Stimulated activated CD4-positive, alpha-beta T cell treated with anti-CD3 and anti-CD28 coated beads, Interleukin-1b, Interleukin-23, amount 100 ng/mL, for 48 hours (primary cell): ENCODE measurements at places on chromosomes 7 and 10.
A peak's percentile ranks its signal among the peaks of the same experiment; 100 is the strongest.

DNA sequence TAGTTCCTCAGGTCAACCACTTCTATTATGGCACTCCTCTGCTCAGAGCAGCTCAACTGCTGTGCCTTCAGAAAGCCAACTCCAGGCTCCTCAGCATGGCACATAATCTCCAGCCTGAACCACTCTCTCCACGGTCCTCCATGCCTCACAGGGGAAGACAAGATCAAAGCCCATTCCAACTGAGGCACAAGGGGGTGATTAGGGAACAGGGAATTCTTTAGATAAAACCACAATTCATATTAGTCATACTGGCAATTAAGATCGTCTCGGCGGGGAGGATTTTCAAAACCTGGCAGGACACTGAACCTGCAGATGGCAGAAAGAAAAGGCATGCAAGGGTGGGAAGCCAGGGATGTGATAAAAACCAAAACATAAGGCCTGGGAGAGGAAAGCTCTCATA, 361.6 kb downstream of the FGFR2 start:
- DNase-seq = no peak

GRCh38 chr10:30459283-30459682, 25.3 kb downstream of the MAP3K8 start:
- DNase-seq = no peak

- DNase-seq = no peak
These were observed 137.8 kb upstream of the FAM20C start for GRCh38 chr7:54615-55014.

GRCh38 chr7:2022021-2022409, 210.7 kb downstream of the MAD1L1 start:
- DNase-seq = no peak

DNA sequence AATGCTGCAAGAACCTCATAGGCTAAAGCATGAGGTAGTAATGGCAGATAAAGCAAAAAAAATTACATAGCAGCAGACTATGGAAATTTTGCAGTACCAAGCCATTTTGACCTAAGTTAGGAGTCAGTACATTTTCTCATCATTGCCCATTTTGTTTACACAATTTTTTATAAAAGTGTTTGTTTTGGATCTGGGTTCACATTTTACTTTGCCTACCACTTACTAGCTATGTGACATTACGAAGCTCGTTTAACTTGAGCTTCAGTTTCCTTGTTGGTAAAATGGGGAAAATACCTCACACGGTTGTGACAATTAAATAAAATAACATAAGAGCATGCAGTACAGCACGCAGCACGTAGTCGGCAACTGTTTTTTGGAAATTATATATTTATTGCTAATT, 99.6 kb downstream of the ADD3 start:
- no peak for DNase-seq

- no peak for DNase-seq
These were observed 765.8 kb upstream of the POM121L12 start for GRCh38 chr7:52269669-52270068.

GRCh38 chr10:113454341-113455061, 98.4 kb upstream of the HABP2 start:
- DNase-seq = peak; percentile 6

DNA sequence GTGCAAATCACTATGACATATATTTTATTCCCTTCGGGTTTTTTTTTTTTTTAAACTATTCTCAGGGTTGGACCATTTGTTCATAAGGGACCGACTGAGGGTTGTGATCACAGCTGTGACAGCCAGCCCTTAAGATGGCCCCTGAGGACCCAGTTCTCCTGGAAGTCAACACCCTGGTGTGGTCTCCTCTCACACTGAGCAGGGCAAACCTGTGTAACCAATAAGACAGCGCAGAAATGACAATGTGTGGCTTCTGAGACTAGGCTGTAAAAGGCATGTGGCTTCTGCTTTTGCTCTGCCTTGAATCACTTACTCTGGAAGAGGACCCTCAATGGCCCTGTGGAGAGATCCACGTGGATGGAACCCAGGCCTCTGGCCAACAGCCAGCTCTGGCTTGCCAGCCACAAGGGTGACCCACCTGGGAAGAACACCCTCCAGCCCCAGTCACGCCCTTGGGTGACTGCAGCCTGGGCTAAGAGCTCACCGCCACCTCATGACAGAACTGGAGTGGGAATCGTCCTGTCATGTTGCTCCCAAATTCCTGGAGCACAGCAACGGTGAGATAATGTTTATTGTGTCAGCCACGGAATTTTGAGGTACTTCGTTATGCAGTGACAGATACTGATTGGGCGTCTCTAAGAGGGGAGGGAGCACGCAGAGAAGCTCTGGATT, 127.1 kb downstream of the CLEC2L start:
- DNase-seq = no peak

- DNase-seq = peak; percentile 36
These were observed 94.7 kb upstream of the ZMIZ1 start for GRCh38 chr10:78973901-78974616.

- DNase-seq = no peak
These were observed 56.8 kb downstream of the CHCHD3 start for GRCh38 chr7:133025056-133025455.

- no peak for DNase-seq
These were observed 100.7 kb downstream of the SEMA3E start for GRCh38 chr7:83548250-83548649.

- DNase-seq = peak; percentile 19
These were observed 863 bp downstream of the CCNY start for GRCh38 chr10:35336921-35337823.

DNA sequence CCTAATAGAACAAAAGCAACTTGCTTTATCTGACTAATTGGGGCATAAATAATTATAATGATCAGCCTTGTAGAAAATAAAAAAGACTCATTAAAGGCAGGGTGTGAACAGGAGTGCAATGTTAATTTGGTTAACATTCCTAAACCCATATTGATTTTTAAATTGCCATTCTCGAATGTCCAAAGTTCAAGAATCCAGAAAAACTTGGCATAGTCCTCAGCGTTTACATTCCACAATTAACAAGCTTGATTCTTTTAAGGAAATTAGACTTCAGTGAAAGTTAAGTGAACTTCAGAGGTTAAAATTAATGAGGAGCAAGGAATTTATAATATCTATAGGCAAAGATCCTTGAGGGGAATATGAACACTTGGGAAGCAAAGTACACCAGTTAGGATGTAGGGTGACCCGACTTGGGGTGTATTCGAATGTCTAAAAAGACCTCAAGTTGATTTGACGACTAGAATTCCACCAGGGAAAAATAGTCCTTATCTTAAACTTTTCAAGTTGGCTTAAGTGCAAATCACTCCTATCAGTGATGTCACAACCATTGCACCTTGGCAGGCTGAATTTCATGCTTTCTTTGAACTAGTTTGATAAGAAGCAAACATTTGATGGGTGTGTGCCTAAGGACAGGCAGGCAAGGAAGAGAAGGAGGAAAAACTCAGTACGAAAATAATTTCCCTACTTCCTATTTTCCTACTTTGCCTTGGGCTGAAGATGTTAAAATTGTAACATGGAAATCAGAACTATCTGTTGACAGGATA, 830.4 kb upstream of the COBL start:
- DNase-seq = no peak

DNA sequence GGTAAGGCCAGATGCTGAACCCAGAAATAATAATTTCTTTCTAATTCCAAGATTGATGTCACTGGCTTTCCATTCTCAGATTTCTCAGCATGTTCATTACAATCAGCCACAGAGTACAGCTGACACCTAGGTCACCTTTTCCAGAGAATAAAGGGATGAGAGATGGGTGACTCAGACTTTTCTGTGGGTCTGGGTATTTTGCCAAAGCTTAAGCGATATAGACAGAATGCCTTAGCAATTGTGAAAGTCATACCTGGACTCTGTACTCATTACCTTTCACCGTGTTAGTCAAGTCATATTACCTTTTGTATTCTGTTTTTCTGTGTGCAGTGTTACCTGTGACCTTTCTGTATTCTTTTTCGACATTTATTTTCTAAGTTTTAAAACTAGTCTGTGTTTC, 10.6 kb upstream of the PRTFDC1 start:
- DNase-seq = peak; percentile 14

- DNase-seq = no peak
These were observed 45.6 kb upstream of the PDE1C start for GRCh38 chr7:32115831-32116230.

DNA sequence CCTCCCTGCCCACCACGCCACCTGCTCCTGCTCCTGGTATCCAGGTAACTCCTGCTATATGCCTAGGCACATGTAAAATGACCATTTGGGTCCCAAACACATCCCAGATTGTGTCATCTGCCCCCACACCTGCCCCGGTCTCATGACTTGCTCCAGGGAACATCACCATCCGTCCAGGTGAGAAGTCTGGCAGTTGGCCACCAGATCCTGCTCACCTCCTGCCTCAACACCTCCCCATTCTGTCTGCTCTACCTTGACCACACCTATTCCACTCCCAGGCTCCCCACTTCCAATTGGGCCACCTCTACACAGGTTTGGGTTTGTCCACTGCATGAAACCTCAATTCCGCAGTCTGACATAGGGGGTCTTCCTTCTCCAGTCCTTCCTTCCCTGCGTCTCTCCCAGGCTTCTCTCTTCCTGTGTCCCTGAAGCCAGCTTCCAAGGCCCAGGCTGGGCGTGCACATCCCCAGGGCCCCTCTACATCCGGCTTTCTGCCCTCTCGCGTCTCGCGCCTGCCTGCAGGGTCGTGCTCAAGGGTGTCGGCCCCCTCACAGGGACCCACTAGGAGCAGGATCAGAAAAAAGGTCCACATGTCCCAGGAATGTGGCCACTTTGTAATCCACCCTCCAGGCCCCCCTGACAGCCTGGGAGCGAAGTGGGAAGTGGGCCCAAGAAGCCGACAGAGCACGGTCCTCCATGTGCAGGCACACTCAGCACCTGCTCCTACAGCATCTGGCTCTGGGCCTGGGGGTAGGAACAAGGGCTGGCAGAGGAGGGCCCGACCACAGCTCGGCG, 49.3 kb upstream of the DAGLB start:
- no peak for DNase-seq

DNA sequence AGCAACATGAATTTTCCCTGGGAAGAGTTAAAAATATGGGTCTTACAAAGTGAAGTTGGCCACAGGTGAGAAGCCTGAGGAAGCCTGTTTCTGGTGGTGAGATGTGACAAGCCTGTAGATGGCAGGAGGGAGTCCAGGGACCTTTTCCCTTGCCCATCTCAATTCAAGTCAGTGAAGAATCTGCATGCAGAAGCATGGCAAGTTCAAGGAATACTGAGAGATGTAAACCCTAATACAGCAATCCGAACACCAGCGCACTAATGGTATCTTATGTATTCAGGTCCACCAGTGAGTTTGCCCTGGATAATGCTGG, 73.6 kb downstream of the RHOBTB1 start:
- DNase-seq = no peak

DNA sequence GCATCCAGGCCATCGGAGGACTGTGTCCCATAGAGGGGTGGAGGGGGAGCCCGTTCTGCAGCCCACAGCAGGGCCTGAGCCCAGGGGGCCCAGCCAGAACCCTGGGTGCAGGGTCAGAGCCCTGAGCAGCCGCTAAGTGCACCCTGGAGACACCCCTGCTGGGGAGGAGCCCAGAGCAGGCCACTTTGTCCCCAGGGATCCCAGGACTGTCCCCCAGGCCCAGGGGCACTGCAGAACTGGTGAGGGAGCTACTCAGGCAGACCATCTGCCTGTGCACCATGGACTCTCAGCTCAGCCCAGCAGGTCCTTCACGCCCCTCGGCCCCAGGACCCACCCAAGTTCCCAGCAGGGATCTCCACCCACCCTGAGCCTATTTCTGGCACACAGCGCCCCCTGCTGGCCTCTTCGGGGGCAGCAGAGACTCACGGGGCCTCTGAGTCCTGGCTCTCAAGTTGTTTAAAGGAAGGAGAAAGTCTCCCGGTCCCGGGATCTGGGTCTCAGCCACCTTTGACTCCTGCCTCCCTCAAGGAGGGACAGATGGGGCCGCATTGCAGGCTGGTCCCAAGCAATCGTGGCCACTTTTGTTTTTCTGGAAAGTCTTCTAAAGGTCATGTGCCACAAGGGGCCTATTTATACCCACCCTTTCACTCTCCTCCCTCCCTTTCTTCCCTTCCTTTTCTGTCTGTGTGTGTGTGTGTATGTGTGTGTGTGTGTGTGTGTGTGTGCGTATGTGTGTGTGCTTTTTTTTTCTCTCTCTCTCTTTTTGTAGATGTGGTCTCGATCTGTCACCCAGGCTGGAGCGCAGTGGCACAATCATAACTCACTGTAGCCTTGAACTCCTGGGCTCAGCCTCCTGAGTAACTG, 90.3 kb downstream of the MYL10 start:
- peak; percentile 53 for DNase-seq

- no peak for DNase-seq
These were observed 20.9 kb downstream of the RAMP3 start for GRCh38 chr7:45178241-45179225.

DNA sequence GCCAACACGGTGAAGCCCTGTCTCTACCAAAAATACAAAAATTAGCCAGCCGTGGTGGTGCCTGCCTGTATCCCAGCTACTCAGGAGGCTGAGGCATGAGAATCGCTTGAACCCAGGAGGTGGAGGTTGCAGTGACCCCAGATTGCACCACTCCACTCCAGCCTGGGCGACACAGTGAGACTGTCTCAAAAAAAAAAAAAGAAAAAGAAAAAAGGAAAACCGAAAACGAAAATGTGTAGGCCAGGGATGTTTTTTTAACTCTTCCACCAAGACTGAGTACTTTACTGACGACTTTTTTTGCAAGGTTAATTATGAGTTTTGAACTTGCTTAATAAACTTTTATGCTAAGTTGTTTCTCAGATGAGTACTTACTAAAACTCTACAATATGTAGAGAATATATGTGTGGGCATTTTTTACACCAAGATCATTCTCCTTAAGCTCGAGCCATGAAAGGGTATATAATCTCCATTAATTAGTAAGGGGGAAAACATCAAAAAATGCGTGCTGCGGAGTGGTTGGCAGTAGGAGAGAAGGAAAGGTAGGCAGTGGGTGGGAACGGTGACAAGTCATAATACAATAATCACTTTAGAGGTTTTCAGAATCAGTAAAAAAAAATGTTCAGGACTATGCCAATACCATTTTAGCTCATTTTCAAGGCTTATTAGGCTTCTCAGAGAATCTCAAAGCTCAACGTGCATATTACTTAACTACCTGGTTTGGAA, 8.6 kb upstream of the ADRB1 start:
- no peak for DNase-seq

DNA sequence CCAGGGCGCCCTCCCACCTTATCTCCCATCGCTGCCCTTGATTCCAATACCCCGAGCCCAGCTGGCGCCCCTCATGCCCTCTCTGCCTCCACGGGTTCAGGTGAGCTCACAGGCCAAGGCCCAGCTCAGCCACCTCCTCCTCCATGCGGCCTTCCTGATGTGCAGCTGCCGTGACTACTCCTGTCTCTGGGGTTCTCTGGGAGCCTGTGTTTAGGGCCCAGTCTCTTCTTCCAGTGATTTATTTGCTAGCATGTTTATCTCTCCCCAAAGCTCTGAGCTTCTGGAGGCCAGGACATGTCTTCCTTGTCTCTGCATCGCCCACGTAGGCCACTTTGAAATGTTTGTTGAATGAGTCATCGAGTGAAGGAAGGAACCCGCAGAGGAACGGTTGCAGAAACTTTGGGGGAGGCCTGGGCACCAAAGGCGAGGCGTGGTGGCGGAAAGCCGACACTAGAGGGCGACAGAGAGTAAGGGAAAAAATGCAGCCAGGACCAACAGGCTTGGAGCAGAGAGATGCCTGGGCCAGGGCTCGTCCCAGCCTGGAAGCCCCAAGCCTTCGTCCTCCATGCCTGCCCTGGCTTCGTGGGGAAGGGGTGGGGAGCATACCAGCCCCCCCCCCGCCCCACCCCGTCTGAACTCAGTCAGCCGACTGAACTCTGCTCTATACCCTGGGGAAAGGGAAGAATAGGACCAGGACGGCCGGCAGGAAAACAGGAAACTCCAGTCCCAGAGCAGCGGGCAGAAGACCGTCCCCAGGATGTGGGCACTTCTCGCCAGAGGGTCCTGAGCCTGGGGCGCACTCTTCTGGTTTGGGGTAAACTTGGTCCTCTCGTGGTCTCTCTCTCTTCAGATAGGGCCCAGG, 10.9 kb upstream of the HSPB1 start:
- DNase-seq = peak; percentile 92
